ENCODE measurements at places on chromosomes 16 and 17.

DNA sequence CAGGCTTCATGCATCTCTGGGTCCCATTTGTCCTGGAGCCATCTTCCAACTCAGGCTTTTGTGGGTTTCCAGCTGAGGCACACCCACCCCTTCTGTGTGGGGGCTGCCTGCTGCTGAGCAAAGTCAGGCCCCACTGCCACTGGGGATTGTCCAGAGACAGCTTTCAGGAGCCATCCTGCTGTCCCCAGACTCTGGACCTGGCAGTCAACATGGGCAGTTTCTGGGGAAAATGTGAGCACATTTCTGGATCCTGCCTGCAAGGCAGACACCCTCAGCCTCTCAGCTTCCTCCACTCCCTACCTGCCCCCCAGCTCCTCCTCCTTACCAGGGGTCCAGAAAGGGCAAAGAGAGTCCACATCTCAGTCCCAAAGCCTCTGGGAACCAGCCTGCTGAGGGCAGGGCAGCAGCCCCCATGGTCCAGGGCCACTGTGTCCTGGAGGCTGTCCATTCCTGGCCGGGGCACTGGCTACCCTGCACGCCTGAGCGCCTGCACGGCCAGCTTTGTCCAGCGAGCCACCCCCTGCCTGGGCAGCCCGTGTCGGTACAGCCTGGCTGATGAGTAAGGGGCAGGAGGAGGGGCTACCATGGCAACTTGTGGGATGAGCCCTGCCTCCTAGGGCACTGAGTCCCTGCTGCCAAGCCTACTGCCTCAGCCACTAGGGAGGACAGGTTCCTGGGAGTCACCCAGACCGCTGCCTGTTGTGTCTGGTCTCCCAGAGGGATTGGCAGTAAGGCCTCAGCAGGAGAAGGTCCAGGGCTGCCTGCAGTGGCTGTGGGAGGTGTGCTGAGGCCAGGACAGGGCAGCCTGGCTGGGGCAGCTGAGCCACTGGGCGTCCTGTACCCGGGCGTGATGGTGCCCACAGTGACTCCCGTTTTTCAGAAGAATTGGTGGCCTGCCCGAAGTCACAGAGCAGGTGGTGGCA, at the start of gene SLC47A2:
Gene SLC47A2 (minus strand): TSS at position 477 of the 923 bp plus-strand sequence. CDS start 29 bp downstream, at position 448.
- peak; percentile 77 for DNase-seq

- no peak for DNase-seq
Measured at GRCh38 chr16:307691-308312, 24.8 kb downstream of the PDIA2 start.

- DNase-seq = no peak
Measured at GRCh38 chr17:16150251-16150856, 65.0 kb downstream of the NCOR1 start.

DNA sequence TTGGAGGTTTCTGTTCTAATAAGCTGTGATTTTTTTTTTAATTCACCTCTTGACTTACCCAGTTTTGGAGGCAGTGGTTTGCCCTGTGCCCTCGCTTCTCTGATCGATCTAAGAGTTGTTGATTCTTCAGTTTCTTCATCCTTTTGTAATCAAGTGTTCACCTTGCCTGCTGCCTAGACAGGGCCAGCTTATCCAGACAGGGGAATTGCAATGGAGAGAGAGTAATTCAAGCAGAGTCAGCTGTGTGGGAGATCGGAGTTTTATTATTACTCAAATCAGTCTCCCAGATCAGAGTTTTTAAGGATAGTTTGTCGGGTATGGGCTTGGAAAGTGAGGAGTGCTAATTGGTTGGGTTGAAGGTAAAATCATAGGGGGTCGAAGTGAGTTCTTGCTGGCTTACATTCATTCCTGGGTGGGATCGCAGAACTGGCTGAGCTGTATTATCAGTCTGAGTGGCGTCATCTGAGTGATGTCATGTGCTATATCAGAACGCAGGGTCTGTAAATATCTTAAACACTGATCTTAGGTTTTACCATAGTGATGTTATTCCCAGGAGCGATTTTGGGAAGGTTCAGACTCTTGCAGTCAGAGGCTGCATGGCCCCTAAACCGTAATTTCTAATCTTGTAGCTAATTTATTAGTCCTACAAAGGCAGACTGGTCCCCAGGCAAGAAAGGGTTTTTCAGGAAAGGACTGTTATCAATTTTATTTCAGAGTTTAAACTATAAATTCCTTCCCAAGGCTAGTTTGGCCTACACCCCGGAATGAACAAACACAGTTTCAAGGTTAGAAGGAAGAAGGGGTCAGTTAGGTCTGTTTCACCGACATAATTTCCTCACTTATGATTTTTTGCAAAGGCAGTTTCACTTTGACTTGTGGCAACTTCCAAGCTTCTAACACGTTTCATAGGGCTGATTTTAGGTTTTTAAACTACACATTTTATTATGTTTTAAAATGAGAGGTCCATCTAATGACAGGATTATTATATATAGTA, 21.5 kb upstream of the KCNJ16 start:
- no peak for DNase-seq

DNA sequence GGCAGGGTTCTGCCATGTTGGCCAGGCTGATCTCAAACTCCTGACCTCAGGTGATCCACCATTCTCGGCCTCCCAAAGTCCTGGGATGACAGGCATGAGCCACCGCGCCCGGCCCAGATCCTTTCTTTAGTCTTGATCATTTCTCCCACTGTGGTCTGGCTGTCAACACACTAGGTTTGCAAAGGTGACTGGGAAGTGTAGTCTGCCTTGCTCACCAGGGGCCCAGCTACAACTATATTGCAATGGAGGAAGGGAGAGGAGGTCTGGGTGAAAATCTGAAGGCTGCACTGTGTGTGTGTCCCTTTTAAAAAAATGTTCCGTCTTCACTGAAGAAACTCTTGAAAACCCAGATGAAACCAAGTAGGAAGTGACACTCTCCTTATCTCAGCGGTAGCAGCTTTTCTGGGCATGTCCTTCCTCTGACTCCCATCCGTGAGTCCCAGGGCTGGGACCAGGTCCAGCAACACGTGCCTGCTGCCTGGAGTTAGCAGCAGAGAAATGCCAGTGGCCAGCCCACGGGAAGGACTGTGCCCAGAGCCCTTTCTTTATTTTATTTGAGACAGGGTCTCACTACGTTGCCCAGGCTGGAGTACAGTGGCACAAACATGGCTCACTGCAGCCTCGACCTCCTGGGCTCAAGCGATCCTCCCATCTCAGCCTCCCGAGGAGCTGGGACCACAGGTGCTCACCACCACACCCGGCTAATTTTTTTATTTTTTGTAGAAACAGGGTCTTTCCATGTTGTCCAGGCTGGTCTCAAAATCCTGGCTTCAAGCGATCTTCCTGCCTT, 17.8 kb upstream of the KIF19 start:
- no peak for DNase-seq

DNA sequence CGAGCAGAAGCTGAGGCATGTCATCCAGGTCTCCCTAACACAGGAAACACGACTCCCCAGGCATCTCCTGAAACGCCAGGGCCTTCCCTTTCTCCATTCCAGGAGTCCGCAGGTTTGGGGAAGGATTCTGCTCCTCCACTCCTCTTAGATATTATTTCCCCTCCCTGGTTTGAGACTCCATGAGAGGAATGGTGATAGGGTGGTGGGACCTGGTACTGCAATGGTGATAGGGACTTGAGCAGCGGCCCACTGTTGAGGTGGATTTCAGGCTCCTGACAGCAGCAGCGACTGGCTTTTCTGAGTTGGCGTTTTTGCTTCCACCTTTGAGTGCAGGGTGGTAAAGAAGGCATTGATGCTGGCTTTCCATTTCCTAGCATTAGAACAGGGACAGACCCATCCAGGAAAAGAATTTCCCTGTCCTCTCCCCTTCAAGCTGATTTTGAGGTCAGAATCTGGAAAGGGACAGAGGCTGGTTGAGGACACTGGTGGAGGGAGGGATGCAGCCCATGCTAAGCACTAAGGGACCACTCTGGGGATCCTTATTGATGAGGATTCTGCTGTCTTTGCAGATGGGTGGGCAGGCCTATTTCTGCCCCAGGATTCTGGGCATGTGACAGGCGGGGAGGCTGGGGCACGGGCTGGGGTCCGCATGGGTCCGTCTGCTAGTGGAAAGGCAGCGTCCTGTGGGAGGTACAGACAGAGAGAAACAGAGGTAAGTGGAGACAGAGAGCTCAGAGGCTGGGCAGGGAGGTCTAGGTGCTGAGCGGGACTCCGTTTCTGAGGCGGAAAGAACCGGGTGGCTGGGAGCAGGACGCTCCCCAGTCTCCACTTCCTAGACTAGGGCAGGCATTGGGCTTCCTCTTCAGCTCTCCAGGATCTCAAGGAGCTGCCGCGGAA, 1.3 kb upstream of the TBX4 start:
- no peak for DNase-seq

DNA sequence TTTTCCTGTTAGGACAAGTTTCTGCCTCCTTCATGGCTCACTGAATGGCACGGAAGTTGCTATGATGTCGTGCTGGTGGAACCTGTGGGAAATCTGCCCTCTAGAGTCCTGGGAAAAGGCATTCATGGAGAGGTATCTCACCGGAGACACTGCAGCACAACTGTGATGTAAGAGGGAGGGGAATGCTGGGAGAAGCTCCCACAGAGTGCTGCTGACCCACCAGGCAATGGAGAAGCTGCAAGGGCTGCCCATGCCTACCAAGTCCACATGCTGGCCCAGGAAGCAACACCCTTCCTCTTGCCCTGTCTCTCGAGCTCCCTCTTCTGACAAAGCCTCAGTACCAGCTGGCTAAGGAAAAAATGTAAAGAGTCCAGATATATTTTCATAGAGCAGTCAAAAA, 45.2 kb upstream of the SLC5A11 start:
- no peak for DNase-seq

DNA sequence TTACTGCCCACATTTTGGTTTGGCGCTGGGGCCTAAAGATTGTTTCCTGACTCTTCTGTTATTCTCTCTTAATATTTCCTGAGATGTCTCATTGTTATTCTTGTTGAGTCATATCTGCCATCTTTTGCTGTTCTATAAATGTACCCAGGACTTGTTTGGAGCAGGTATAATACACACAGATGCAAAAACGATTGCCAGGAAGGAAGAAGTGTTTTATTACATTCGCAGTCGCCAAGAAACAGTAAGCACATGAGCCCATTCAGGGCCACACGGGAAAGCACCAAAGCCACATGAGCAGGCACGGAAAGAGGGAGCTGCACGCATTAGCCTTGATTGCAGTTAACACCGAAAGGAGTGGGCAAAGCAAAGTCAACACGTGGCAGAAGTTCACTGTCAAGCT, 70.2 kb downstream of the ARHGAP44 start:
- no peak for DNase-seq

GRCh38 chr17:55434721-55435120, 13.1 kb upstream of the MMD start:
- no peak for DNase-seq

DNA sequence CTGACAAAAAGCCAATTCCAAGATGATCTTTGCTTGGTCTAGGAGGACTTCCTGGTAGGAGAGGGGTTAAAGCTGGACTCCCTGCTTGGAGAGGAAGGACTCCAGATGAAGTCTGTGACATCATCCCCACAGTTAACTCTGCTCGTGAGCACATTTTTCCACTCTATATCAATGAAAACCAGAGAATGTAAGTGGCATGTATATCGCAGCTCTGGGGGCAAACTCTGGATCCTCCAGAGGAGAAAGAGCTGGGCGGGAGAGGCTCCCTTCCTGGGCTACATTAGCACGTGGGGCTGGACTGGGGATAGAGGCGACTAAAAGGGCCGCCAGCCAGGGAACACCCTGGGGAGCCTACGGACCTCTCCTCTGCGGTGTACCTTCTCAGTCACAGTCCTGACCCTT, 34.1 kb downstream of the HIC1 start:
- no peak for DNase-seq

DNA sequence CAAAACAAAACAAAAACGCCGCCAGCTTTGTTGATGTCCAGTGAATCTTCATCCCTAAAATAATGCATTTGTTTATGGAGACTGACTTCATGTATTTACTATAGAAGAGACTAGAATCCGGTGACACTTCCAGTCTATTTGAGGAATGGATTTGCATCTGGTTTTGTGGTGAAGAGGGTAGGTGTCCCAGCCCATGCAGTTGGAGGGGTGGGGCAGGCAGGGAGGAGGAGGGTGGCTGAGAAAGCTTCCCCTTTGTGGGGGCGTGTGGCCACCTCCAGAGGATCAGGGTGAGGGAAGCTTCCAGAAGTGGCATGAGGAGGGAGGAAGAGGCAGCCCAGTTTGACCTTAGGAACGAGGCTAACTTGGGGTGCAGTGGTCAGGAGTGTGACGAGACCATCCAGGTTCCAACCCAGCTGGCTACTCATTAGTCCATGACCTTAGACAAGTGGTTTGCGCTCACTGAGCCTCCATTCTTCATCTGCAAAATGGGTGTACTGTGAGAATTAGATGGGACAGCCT, 69.5 kb downstream of the CMIP start:
- DNase-seq = no peak

GRCh38 chr17:8836821-8837562, 30.5 kb downstream of the PIK3R6 start:
- no peak for DNase-seq

- no peak for DNase-seq
Measured at GRCh38 chr17:59333836-59334235, 2.4 kb downstream of the YPEL2 start.

DNA sequence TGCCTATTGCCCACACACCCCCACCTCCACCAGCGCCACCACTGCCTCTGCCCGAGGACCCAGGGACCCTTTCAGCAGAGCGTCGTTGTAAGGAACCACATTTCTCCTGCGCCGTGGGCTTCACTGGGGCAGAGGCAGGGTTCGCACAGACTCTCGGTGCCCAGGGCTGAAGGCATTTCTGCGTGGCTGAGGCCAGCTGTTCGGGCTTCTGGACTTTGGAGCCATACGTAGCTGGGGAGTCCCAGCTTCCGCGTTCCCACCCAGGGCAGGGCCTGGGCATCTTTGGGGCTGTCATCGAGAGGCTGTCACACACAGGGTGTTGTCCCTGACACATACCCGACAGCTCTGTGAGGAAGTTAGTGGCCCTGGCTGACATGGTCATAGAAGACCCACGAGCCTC, 16.0 kb upstream of the SMIM5 start:
- no peak for DNase-seq

- no peak for DNase-seq
Measured at GRCh38 chr17:18182110-18182977, 1.3 kb upstream of the ALKBH5 start.

DNA sequence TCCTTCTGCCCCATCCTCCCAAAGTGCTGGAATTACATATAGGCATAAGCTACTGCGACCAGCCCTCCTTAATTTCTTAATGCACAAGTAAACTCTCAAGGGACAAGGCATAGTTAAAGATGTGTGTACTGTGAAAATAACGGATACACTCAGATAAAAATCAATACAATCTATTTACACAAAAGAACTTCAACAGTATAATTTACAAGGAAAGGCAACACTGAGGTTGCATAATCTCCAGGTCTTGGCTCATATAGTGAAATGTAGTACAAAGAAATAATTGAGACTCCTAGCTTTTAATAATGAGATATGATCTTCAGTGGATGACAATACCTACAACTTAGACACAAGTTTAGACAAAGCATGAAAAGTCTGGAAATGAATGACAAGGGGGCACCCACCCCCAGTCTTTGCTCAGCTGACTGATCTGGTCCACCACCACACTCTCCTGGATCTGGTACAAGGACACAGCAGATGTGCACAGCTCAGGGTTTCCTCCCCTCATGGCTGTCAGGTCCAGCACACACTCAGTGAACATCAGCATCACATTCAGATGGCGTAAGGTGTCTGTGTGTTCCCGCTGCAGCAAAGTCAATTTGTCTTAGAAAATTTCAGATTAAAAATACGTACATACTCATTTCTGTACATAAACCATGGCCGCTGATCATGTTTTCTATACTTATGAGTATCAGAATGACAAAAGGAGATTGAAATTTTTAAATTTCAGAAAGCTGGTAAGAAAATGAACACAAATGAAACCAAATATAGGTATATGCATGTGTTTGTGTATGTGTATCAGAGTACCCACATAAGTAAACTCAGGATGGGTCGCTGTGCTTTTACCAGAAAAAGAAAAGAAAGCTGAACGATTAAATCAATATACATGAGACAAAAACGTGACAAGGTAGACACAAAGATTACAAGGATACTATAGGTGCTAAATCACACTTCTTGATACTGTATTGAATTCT, 33.7 kb upstream of the ALDH3A1 start:
- no peak for DNase-seq

Data from posterior cingulate gyrus (tissue), 11 donors.